ENCODE measurements at places on chromosomes 3 and 15. TPM values are rescaled to one million over a fixed set of nuclear protein-coding genes. Genes with fewer than 3 reads are reported as not detected.

OTOL1 gene
- total RNA-seq: not detected

LRRN1 gene
- total RNA-seq: 0.97 TPM

P4HTM gene
- 26.8 TPM for total RNA-seq

SCG5 gene
- total RNA-seq: 0.70 TPM

IMPG2 gene
- 0.06 TPM for total RNA-seq

CACNA2D3 gene
- not detected for total RNA-seq

NR2E3 gene
- not detected for total RNA-seq

TTLL13 gene
- 0.44 TPM for total RNA-seq

ENTPD3 gene
- not detected for total RNA-seq

ZPLD1 gene
- total RNA-seq: not detected

STRA6 gene
- not detected for total RNA-seq

SMCO1 gene
- total RNA-seq: not detected

NSMCE3 gene
- 7.6 TPM for total RNA-seq

CCDC13 gene
- total RNA-seq: 0.42 TPM

DNAH1 gene
- total RNA-seq: 4.5 TPM

IGDCC3 gene
- total RNA-seq: not detected

LINGO1 gene
- total RNA-seq: not detected

LRRC3B gene
- not detected for total RNA-seq

FBXO40 gene
- not detected for total RNA-seq

RBMS3 gene
- total RNA-seq: 0.86 TPM

GP9 gene
- total RNA-seq: not detected

LMOD3 gene
- total RNA-seq: not detected

UBE3A gene
- 122 TPM for total RNA-seq

PP2D1 gene
- not detected for total RNA-seq

KY gene
- total RNA-seq: not detected

MYLK gene
- total RNA-seq: not detected

CP gene
- not detected for total RNA-seq

LIPC gene
- 1.1 TPM for total RNA-seq

MOBP gene
- not detected for total RNA-seq

AMT gene
- total RNA-seq: 0.99 TPM

ANKRD34C gene
- not detected for total RNA-seq

CLPX gene
- total RNA-seq: 67.6 TPM

ZNF80 gene
- 1.6 TPM for total RNA-seq

SNX22 gene
- total RNA-seq: 0.76 TPM

EPB42 gene
- total RNA-seq: not detected

HRG gene
- not detected for total RNA-seq

ATP2C1 gene
- 63.5 TPM for total RNA-seq

DNASE1L3 gene
- not detected for total RNA-seq

NDUFB5 gene
- total RNA-seq: 115 TPM

WNT7A gene
- total RNA-seq: 0.06 TPM

DOCK3 gene
- 2.1 TPM for total RNA-seq

A4GNT gene
- not detected for total RNA-seq

TTC21A gene
- 1.2 TPM for total RNA-seq

GOLGA8K gene
- total RNA-seq: 0.15 TPM

PTX3 gene
- not detected for total RNA-seq

MSL2 gene
- 36.4 TPM for total RNA-seq

C3orf85 gene
- total RNA-seq: not detected

GASK1A gene
- total RNA-seq: not detected

HTR3E gene
- not detected for total RNA-seq

RSL24D1 gene
- 190 TPM for total RNA-seq

AGBL1 gene
- not detected for total RNA-seq

GPR27 gene
- 2.2 TPM for total RNA-seq

GLT8D1 gene
- 45.0 TPM for total RNA-seq

TIMP4 gene
- total RNA-seq: not detected

BLM gene
- 46.4 TPM for total RNA-seq

TMEM158 gene
- total RNA-seq: not detected

Measured in activated CD8-positive, alpha-beta memory T cell treated with anti-CD3 and anti-CD28 coated beads for 36 hours (primary cell).